Central memory CD4-positive, alpha-beta T cell (primary cell): ENCODE measurements at places on chromosomes 3 and 15.
A peak's percentile ranks its signal among the peaks of the same experiment; 100 is the strongest.

DNA sequence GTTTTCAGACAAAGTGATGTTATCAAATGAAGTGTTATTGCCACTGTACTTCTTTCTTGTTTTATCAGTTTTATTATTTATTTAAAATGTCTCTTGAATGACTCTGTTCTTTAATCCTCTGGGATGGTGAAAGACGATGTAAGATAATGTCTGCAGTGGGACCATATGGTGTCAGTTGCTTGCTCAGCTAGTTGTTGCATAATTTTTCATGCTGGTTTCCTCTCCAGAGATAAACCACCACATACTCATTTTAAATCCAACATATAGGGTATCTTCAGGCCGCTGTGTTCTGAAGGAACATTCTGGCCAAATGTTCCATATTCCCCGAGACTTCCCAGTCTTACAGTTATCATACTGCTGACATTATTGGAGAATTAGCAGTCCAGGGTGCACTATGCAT lies 75.9 kb downstream of the GABRG3 start:
- no peak for DNase-seq

DNA sequence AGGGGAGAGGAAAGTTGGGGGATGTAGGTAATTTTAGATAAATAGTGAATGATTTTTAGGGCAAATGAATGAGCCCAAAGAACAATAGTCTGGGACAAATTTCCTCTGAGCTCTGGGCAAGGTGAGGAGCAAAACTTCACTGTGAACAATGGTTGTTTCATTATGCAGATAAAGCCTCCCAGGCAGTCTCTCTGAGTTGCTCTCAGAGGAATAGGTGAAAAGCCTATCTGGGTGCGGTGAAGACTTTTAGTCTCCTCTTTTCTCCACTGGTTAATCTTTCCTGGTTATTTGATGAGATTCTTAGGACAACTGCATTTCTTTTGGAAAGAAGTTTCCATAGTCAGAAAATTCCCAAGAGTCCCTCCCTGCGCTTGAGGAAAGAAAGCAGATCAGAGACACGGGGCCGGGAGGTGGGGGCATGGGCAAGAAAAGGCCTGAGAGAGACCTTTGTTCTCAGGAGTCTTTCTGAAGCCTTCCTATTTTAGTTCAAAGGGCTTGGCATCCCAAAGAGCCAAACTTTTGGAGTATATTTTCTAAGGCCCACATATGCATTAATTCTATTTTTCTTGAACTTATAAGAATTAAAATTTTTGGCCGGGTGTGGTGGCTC lies 353.6 kb upstream of the SLCO3A1 start:
- no peak for DNase-seq

- DNase-seq = no peak
Observed at GRCh38 chr3:167787440-167787839, 51.9 kb downstream of the SERPINI1 start.

- DNase-seq = no peak
Observed at GRCh38 chr3:169634618-169635236, 28.8 kb downstream of the MECOM start.

DNA sequence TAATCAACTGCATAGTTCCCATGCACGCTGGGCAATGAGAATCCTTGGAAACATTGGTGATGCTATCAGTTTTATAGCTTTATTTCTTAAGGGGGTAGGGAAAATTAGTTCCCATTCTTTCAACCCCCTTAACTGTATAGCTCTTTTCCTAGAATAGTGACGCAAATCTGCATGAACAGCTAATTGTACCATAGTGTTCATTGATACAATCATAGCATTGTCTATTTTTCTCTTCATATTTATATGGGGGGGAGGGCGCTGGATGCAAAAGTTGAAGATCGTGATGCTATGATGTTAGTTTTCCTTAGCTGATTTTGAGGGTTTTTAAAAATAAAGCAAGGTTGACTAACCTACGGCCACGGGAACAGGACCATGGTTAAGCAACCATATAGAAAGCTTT lies 32.4 kb upstream of the SAMMSON start:
- no peak for DNase-seq

DNA sequence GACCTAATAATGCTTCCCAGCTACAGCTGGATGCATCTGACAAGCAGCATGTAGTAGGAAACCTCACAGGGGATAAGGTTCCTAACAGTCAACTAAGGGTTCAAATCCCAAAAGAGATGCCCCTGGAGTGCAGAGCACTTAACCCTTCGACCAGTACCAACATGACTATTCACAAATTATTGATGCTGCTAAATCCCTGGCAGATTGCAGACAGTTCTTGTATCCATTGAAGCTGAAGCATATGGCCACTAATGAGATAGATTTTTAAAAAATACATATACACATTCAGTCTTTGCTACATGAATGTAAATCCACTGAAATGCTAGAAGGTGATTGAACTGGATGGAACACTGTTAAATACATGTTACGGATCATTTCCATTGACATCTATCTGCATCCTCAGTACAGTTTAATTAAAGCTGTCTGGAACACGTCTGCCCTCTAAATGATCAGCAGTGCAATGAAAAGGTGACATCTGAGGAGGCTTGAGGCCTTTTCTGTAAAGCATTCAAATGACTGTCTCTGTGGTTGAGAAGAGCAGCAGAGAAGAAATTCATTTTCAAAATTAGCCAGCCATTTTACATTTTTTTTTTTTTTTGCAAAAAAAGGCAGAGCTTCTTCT lies 19.5 kb upstream of the NANOGP8 start:
- no peak for DNase-seq

DNA sequence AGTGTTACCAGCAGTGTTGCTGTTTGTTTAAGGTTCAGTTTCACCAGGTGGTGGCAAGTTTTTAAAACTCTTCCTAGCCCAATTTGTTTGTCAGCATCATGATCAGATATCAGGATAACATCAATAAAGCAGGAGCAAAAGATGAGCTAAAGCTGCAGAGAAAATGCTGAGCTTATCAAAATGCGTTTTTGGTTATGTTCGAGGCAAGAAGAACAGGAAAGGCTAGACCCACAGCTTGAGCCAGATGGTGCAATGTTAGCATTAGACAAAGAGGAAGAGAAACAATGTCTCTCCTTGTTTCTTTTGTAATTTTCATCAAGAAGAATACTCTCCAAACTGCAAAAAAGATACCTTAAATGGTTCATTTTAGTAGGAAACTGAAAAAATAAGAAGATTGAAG lies 66.2 kb downstream of the THRB start:
- no peak for DNase-seq

- peak; percentile 8 for DNase-seq
Observed at GRCh38 chr3:47578691-47579632, at the start of gene CSPG5. TSS of gene CSPG5 (minus strand) at chr3:47578865. CDS start at chr3:47578693, 172 bp downstream.

DNA sequence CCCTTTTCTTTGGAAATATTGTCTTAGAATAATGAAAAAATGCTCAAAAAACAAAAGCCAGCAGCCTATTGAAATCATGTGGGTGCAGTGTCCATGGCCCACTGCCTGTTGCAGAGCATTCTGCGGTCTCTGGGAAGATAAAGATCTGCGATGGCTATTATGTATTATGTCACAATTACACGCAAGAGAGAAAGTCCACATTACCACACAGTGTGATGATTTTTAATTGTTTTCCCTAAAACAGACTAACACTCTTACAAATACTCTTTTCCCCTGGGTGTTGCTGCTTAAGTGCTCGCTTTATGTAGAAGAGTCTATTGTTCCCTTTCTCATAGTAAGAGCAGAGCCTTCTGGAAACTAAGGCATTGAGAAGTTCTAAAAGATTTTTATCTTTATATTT lies 32.2 kb downstream of the SSR3 start:
- no peak for DNase-seq

DNA sequence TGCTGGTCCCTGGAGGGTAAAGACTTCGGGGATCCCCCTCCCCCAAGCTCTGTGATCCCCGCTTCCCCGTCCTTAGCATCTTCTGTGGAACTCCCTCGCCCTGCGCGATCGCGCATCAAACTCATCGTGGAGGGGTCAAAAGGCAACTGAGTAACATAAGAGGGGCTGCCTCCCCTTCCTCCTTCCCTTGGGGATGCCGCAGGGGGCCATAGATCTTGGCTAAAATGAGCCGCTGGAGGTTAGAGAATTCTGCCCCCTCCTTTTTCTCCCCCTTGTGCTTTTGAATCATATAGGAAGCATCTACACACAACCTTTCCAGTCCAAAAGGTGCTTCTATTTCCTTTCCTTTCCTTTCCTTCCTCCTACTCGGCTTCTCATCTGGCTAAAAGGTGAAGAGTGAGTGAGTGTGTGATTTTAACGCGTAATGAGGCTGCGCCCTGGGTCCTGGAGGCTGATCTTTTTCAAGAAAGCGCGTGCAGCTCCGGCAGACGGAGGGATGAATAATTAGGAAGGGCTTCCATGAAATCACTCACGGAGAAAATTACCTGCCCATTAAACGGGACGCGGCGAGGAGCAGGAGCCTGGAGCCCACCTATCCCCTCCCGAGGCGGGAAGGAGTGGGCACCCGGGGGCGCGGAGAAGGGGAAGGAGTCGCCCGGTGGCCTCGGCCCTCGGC lies 831 bp upstream of the ROBO2 start:
- DNase-seq = no peak

DNA sequence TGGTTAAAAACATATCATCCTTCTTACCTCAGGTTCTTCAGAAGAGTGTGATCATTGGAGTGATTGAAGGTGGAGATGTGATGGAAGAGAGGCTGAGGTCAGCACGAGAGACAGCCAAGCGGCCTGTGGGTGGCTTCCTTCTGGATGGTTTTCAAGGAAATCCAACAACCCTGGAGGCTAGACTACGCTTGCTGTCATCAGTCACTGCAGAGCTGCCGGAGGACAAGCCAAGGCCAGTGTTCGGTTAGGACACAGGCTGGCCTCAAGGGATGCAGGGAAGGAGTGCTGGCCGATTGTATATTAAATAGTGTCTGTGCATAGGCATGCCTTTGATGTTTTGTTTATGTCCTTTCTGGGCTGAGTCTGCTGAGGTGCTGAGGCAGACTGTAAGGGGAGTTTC lies 20.2 kb downstream of the QTRT2 start:
- DNase-seq = no peak

DNA sequence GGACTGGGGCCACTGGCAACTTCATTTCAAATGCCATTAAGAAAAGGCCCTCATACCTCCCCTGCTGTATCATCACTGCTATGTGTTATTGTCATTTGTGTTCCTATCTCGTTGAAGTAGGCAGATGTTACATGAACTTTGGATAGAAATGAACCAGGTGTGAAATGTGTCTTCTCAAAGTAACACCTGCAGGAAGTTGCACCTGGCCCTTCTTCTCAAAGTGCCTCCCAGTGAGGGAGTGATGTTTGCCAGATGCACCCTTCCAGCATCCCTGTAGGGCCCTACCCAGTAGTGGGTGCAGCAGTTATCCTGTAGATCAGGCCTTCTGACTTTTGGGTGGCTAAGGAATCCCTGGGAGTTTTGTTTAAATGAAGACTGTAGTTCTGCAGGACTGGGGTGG lies 197.7 kb upstream of the CTNNB1 start:
- DNase-seq = no peak

DNA sequence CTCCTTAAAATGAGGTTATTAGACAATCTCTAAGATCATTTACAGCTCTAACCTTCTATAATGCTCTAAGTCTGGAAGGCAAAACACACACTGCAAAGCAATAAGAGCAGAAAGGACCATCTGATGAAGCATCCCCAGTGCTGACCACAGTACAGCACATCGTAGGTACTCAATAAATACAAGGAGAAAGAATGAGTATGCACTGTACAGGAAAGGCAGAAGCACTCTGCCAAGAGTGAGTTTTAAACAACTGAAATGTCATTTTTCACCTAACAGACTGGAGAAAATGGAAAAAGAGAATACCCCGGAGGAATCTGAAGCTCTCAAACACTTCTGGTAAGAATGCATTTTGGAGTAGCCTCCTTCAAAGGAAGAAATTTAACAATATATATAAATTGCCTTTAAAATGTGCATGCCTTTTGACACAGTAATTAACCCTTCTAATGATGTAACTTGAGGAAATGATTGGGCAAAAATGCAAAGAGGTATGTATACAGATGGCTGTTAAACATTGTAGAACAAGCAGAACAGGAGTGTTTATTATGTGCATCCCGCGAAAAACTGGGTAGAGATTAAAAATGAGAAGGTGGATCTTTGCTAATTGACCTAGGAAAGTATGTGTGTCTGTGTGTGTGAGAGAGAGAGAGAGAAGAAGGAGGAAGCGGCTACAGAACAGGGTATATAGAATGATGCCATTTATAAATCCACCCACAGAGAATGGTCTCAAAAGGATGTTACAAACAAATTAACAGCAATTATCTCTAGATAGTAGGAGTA lies 8.0 kb upstream of the OXTR start:
- DNase-seq = no peak

DNA sequence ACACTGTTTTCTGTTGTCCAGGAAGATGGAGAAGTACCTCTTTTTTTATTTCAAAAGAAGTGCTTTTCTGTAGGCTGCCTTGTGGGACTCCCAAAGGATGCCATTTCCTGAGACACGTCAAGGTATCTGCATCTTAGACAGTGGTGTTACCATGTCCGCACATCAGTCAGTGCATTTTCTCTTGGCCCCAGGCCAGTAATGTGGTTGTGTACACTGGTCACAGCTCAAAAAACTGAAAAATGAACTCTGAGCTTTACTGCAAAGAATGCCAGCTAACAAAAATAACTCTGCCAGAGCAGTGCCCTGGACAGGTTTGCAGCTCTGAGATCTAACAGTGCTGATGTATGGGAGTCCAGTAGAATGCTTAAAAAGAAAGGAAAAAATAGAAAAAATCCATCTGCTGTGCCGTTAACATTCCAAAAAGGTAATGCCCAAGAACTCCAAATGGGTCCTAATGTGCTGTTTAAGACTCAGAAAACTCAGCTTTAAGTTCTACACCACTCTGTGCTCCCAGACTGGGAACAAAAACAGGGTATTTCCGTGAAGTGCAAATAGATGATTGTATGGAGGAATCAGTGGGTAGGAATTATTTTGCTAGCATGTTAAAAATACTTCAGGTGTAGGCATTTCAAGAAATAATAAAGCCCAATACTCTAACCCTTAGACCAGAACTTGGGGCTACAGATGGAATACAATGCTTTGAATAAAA lies 315.9 kb downstream of the FEZF2 start:
- no peak for DNase-seq

GRCh38 chr3:90087703-90088102 lies 980.3 kb downstream of the EPHA3 start:
- no peak for DNase-seq
